Stimulated activated CD4-positive, alpha-beta T cell treated with anti-CD3 and anti-CD28 coated beads, Interleukin-4, amount 100 ng/mL, for 1 hour (primary cell): ENCODE measurements at places on chromosomes 6 and 20.

GRCh38 chr6:127206531-127207095 lies 60.1 kb upstream of the RNF146 start:
- DNase-seq: no peak

DNA sequence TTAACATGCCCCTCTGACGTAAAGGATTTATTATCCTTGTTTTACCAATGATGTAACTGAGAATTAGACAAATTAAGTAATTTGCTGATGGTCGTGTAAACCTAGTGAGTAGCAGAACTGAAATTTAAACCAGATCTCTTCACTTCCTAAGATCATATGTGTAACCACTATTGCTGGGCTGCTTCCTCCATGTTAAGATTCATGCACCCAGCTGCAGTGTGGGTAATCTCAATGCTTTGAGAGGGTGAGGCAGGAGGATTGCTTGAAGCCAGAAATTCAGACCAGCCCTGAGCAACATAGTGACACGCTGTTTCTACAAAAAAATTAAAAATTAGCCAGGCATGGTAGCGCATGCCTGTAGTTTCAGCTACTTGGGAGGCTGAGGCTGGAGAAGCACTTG lies 97.9 kb downstream of the L3MBTL3 start:
- no peak for DNase-seq

- no peak for DNase-seq
Observed at GRCh38 chr6:15338476-15338875, 92.6 kb downstream of the JARID2 start.

DNA sequence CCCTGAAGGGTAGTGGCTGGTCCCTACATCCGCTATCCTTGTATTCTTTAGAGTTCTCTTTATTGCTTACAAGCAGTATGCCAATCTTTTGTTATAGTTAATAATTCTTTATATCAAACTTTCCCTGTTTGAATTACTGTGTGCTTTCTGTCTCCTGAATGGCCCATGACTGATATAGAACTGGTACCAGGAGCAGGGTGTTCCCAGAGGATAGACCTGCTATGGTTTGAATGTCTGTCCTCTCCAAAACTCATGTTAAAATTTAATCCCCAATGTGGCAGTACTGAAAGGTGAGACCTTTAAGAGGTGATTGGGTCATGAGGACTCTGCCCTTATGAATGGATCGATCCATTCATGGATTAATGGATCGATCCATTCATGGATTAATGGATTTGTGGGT lies 26.0 kb downstream of the CD164 start:
- no peak for DNase-seq

DNA sequence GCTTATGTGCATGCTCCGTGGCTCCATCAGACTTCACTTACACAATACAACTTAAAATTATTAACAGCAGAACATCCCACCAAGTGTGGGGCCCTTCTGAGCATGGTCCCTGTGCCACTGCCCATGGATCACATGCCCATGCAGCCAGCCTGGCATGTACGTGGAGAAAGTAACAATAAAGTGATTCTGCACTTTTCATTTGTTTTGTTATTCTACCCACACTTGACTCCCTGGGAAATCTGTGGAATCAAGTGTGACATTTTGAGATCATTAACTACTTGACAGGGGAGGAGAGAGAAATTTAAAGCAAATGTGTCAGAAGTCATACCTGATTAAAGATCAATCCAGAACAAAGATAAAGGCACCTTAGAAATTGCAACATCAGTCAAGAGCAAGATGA lies 112.0 kb downstream of the ISM1 start:
- DNase-seq: no peak

DNA sequence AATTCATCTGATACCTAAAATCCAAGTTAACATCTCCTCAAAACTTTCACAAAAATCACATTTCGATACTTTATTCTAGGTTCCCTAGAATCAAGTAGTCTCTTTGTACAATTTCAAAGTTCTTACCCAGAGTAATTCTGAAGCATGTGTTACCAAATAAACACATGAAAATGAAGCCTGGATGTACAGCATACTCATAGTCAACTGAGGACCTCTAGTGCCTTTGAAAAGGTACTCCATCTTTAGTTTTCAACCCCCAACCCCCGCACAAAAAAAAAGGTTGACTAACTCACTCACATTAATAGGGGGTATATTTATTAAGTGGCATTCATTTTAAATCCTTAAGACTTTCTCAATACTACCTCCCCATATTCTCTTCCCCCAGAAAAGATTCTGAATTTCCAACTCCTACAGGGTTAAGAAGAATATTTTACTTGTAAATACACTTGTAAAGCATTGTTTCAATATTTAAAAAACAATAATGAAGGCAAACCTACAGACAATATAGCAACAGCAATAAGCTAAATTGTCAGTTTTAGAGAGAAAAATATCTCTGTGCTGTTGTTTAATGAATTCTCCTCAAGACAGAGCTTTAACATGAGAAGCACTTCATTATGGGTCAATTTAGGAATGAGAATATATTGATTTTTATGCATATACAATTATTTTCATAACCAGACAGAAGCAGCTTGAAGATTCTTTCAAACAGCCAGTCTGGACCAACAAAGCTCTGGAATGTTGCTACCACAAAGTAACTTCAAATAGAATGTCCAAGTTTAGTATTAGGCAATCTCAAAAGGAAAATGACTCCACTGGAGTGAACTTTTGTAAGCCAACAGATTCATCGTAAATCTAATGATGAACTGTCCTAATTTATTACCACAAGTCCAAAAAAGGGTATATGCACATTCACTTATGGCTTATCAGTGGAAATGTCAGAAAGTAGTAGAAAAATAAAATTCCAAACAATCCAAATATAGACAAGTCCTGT lies 3.3 kb downstream of the PLN start:
- DNase-seq: no peak

DNA sequence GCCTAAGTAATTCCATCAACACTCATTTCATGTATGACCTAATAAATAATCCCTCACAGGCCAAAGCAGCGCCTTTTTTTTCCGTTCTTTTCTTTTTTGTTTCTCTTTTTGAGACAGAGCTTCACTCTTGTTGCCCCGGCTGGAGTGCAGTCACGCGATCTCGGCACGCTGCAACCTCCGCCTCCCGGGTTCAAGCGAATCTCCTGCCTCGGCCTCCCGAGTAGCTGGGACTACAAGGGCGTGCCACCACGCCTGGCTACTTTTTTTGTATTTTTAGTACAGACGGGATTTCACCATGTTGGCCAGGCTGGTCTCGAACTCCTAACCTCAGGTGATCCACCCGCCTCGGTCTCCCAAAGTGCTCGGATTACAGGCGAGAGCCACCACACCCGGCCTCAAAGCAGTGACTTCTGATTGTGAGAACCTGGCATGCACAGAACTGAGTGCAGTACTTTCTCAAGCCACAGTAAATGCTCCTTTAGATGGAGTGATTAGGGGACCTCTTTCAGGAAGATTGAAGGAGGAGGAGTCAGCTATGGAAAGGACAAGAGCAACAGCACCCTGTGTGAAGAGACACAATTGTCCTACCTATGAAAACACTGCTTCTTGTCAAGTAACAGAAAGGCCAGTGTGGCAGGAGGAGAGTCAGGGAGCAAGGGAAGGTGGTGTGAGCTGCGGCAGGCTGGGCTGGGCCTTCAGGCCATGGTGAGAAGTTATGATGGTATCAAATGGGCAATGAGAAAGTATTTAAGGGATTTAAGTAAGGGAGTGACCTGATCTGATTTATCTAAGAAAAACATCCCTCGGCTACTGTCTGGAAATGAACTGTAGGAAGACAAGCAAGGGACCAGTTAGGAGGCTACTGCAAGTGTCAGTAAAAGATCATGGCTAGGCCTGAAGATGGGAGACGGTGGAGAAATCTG lies 1.7 kb upstream of the SCAF8 start:
- DNase-seq: no peak

DNA sequence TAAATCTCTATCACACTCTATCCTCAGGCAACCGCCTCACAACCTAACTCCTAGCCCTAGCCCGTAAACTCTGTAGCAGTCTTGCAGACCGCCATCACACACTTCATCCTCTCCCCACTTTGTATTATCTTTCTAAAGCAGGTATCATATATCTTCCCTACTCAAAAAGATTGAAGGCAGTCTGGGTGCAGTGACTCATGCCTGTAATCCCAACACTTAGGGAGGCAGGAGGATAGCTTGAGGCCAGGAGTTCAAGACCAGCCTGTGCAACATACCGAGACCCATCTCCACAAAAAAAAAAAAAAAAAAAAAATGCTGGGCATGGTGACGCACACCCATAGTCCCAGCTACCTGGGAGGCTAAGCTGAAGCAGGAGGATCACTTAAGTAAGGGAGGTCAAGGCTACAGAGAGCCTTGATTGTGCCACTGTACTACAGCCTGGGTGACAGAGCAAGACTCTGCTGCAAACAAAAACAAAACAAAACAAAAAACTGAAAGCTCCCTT lies 22.9 kb downstream of the RANBP9 start:
- DNase-seq: no peak

GRCh38 chr6:27650620-27651370 lies 177.9 kb upstream of the ZNF184 start:
- peak; percentile 15 for DNase-seq

- no peak for DNase-seq
Observed at GRCh38 chr6:107590378-107590777, 100.5 kb downstream of the SOBP start.

DNA sequence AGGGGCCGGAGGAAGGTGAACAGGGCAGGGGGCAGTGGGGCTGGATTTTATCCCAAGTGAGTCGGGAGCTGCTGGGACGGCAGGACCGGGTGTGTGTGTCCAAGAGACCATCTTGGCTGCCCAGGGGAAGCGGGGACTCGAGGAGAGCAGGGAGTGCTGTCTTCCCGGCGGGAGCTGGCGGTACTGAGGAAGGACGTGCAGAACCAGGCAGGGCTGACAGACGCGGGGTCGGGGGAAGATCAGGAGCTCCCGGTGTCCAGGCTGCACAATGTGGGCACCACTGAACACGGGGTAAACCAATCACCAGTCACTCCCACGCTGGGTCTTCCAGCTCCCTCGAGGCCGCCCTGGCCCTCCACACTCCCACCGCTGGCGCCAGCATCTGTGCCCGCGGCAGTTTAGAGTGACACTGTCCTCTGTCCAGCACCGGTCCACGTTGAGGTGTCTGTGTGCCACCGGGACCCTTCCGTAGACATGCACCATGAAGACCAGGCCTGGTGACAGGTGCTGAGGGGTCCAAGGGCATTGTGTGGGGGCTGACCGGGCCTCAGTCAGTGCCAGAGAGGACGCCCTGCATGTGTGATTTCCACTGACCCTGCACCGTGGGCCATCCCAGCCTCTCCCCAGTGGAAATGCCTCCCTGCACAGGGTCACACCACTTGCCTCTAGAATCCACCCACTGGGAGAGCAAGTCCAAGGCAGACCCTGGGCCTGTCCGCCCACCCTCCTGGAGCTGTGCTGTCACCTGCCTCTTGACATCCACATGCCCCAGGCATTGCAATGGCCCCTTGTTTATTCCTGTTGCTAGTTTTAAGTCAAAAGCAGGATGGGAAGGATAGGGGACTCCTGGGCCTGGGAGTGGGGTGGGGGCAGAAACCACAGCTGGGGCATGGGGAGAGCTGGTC lies 401.9 kb downstream of the TAF4 start:
- no peak for DNase-seq

- DNase-seq: no peak
Observed at GRCh38 chr6:68741501-68742386, 106.7 kb downstream of the ADGRB3 start.

GRCh38 chr20:53842301-53843099 lies 227.9 kb downstream of the BCAS1 start:
- no peak for DNase-seq

DNA sequence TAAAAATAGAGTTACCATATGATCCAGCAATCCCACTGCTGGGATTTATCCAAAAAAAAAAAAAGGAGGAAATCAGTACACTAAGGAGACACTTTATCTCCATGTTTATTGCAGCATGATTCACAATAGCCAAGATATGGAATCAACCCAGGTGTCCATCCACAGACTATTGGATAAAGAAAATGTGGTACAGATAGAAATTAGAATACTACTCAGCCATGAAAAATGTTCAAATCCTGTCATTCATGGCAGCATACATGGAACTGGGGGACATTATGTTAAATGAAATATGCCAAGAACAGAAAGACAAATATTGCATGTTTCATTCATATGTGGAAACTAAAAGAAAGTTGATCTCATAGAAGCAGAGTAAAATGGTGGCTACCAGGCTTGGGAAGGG lies 75.3 kb downstream of the ERMARD start:
- no peak for DNase-seq

- peak; percentile 4 for DNase-seq
Observed at GRCh38 chr20:64226686-64227580, 28.6 kb upstream of the PCMTD2 start.

DNA sequence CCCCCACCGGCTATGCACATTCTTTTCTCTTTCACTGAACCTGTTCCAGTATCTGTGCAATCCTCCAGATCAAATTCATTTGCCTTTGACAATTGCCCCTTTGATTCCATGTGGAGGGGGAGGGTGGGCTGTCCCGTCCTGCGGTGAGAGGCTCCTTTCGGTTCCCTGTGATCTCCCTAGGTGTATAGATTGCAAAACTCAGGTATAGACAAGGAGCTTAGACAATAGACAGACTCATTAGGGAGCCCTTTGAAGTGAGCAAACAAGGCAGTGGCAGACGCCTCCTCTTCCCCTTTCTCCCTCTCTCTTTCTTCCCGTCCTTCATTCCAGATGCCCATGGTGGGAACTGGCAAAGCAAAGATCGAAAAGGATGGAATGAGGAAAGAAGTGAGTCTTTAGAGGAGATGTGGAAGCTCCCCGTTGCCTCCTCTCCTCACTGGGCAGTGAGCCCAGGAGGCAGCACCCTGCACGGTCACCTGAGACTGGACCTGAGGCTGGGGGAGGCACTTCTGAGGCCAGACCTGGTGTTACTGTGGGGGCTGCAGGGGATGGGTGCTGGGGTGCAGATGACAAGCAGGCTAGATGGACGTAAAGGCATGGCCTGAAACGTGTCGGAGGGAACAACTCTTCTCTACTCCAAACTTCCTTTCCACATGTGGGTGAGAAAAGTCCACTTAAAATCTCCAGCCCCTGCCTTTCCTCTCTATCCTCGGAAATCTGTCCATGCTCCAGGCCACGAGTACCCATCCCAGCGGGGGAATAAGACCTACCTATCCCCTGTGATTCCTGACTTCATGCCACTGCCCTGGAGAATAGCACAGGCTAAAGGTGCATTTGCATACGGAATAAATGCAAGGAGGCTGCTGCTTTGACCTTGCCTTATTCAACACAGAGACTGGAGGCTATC lies 256.6 kb upstream of the FOXQ1 start:
- no peak for DNase-seq

DNA sequence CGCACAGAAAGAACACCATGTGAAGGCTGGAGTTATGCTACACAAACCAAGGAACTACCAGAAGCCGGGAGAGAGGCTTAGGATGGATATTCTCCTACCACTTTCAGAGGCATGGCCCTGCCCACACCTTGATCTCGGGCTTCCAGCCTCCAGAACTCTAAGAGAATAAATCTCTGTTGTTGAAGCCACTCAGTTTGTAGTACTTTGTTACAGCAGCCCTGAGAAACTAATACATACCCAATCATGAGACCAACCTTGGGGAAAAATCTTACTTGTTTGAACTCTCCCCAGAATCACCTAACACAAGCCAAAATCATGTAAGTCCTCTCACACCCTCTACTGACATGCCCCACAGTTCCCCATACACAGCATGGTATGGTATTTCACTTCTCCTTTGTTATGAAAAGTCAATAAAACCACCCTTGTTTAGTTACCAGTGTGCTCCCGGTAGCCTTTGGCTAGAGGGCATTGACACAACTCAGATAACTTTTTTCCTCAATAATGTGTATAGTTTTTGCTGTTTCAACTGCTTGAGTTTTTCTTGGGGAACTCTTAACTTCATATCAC lies 40.7 kb upstream of the SLC2A12 start:
- DNase-seq: no peak

- no peak for DNase-seq
Observed at GRCh38 chr20:19602675-19603375, 155.2 kb upstream of the RIN2 start.

GRCh38 chr20:1920826-1921225 lies 25.6 kb downstream of the SIRPA start:
- no peak for DNase-seq
